ENCODE measurements at places on chromosomes 1 and 21. TPM values are rescaled to one million over a fixed set of nuclear protein-coding genes. Genes with fewer than 3 reads are reported as not detected.

GRCh38 chr1:224726441-224727182 is 110.5 kb downstream of the CNIH3 start:
- DNase-seq = peak; percentile 29

- DNase-seq = peak; percentile 29
Measured at GRCh38 chr1:13699510-13699909, 478 bp upstream of the PRDM2 start.

DNA sequence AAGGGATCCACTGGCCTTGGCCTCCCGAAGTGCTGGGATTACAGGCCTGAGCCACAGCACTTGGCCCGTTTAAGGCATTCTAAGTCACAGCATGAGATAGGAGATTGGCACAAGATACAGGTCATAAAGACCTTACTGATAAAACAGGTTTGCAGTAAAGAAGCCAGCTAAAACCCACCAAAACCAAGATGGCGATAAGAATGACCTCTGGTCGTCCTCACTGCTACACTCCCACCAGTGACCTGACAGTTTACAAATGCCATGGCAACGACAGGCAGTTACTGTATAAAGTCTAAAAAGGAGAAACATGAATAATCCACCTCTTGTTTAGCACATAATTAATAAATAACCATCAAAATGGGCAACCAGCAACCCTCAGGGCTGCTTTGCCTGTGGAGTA is 33.3 kb upstream of the RCC2 start:
- no peak for DNase-seq

GRCh38 chr1:100523038-100523652 is 14.8 kb upstream of the GPR88 start:
- DNase-seq = no peak

GRCh38 chr21:32197896-32198295 is 81.0 kb downstream of the MIS18A start:
- no peak for DNase-seq

- DNase-seq = no peak
Measured at GRCh38 chr1:101843160-101843559, 153.6 kb downstream of the OLFM3 start.

DNA sequence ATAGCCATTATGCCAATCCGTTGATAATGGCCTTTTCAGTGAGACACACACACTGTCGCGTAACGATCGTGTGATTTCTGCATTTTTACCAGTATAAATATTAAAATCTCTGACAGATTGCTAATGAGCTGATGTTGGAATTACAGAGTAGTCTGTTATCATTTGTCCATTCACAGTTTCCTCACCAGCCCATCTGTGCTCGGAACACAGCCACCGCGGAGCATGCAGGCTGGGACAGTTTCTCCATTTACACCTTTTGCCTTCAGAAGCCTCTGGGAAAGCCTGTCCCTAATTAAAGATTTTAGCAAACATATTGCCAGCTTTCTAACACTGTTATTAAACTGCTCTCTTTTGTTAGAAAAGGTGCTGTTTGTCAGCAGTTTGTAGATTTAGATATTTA is 82.2 kb upstream of the BARHL2 start:
- no peak for DNase-seq

DNA sequence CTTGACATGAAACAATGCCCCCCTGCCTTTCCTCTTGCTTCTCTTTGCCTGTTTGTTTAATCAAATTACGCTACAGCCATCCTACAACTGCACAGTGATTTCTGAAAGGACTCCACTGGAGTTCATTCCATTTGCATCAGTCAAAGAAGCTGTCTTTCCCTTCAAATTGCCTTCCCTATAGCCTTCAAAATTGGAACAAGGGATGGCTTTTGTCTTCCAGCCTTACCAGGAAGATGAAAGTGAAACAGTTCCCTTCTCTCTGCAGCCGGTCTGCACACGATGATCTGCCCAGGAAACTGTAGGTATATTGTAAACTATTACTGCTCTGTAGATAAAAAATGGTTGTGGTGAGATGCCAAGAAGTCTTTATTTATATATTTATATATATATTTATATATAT is 65.6 kb upstream of the ETS2 start:
- no peak for DNase-seq

DNA sequence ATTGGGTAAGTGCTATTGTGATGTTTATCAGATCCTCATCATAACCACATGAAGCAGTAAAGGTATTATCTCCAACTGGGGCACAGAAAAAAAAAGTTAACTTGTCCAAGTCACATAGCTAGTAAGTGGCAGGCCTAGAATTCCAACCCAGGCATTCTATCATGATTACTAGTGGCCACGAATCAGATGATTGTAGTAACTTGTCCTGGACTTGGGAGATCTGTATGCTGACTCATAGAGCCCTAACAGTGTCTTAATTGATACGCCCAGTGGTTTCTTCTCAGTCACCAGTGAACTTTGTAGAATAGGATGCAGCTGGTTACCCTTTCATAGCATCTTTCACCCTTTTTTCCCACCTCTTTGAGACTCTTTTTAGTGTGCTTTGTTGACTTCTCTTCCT is 91.1 kb upstream of the UBE2U start:
- no peak for DNase-seq

- DNase-seq = no peak
Measured at GRCh38 chr1:227161470-227161869, 156.8 kb downstream of the CDC42BPA start.

DNA sequence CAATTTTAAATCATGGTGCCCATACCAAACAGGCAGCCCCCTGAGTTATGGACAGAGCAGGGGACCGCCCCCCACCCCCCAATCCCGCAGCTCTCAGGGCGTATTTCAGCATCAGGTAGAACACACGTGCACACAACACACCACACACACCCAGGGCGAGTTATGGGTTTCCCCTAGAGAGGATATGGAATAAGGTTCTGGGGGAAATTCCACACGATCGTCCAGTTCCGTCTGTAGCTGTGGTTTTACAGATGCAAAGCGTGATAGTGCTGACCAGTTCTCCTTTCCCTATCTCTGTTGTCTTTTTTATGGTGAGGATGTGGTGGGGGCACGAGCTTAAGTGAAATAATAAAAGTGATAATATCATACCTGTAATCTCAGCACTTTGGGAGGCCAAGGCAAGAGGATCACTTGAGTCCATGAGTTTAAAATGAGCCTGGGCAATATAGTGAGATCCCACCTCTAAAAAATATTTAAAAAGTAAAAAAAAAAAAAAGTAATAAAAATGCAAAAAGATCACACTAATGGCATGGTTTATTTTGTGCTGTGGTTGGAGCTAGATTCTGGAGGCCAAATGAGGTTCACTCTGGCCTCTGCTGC is 25.1 kb downstream of the C2CD2 start:
- no peak for DNase-seq

GRCh38 chr1:197521118-197521739 is 253.2 kb downstream of the CRB1 start:
- DNase-seq = no peak

The ARHGEF16 gene
- 0.68 TPM for total RNA-seq

The PGBD5 gene
- 24.8 TPM for total RNA-seq

The CELA2B gene
- total RNA-seq = not detected

The U2AF1 gene
- total RNA-seq = 8.6 TPM

The CLEC20A gene
- not detected for total RNA-seq

The CA6 gene
- not detected for total RNA-seq
